ENCODE measurements at places on chromosomes 11 and 22.

GRCh38 chr11:64539239-64539638 is 51.8 kb upstream of the SLC22A12 start:
- DNase-seq: no peak

DNA sequence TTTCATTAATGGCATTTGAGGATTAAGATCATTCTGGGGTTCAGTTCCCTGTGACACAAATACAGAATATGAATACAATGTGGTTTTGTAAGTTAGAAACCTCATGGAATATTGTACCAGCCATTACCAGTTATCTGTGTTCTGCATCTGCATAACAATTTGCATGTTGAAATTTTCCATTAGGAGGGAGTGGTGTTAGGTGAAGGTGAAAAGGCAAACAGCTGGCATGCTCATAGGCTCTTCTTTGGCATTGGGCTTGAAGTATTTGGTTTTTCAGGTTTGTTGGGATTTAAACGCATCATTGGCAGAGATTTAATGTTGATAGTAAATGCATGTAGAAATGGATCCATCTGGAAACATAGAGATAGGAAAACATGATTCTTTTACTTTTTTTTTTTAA is 18.6 kb downstream of the RTN3 start:
- no peak for DNase-seq

DNA sequence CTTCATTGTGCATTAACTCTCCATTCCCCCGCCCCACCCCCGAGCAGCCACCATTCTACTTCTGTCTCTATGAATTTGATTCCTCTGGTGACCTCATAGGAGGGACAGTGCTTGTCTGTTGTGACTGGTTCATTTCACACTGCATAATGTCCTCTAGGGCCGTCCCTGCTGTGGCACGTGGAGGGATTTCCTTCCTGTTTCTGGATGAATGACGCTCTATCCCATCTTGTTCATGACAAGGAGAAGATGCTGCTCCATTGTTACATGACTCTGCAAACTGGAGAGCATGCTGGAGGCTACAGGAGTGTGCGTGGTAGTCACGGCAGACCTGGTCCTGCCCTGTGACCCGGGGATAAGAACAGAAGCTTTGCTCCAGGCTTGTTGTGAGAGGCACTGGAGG is 61.3 kb downstream of the RTL6 start:
- no peak for DNase-seq

DNA sequence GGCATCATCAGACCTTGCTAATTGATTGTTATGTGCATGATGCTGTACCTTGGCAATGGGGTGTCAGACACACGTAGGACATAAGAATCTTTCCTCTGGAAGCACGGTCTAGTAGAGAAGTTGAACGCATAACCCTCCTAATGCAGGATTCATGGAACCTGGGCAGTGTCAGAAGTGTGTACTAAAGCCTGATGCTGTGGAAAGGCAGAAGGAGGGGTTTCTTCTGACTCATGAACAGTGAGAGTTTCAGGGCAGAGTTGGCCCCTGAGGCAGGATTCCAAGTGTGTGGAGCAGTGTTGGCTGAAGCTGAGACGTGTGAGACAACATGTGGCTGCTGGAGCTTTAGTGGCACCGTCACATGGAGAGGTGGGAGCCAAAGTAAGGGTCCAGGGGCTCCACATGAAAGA is 3.5 kb downstream of the PANX1 start:
- DNase-seq: no peak

DNA sequence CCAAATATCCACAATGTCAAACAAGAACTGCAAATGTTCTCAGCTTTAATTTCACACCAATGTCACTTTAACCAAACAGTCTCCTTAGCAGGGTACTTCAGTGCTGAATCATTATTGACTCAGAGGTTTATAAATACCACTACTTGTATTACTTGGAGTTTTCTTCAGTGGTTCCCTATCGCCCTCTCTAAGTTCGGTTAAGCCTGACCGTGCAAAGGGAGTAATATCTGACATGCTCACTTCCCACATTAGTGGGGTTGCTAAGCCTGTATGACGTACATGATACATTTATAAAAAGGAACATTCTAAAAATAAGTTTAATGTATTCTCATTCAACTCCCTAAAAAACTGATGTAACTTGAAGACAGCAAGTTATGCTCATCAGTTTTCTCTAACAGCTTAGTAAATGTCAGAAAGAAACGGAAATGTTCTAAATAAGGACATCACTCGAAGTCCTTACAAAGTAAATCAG is 93.1 kb upstream of the ZC3H12C start:
- DNase-seq: no peak

DNA sequence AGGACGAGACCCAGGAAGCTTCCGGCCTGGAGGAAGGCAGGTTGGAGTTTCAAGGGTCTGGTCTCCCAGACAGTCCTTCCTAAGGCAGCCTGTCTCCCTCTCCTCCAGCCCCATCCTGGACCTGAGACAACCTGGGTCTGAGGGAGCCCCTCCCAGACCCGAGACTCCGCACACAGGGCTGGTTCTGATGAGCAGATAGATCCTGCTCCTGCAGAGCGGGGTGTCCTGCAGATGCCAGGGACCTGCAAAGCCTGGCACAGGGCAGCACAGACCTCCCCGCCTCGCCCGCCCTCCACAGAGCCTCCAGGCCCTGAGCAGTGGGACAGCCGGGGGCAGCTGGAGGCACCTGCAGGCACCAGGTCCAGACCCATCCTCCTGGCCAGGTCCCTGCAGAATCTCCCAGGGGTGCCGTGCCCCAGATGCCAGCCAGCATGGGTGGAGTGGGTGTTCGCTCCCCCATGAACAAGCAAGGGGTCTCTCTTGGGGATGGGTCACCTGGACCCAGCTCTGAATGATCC is 7.8 kb downstream of the PIM3 start:
- no peak for DNase-seq

GRCh38 chr11:132032555-132032954 is 662.1 kb downstream of the NTM start:
- no peak for DNase-seq

DNA sequence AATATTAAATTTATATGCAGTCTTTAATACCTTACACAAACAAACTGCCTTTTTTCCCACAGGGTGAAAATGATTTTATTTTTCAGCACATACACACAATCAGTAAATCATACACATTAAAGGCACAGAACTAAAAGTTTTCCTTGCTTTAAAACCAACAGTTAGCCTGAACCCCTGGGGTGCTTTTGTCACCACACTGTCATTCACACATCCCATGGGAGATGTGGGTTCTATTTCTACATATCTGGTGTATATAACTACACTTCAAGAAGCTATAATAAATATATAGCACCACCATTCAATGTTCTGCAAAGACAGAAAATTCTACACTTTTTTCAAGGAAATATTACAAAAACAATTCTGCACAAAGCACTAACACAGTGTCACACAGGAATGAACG is 197.0 kb downstream of the GUCY1A2 start:
- DNase-seq: no peak

GRCh38 chr11:28729339-28729738 is 621.2 kb downstream of the METTL15 start:
- DNase-seq: no peak

DNA sequence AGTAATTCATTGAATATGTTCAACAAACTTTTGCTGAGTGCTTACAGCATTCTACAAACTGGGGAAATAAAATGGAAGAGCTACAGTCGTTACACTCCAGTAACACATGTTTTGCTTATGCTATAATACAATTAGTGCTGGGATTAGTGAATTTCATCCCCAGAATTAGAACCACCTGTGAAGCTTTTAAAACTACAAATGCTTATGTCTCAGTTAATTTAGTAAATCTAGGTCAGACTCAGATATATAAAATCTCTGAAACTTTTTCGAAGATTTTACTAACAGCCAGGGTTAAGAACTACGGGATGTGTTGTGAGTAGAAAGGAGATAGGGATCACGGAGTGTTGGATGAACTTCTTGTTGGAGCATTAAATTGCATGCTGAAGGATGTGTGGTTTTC is 33.7 kb upstream of the EED start:
- no peak for DNase-seq

- DNase-seq: no peak
Measured at GRCh38 chr11:93700830-93701229, 39.3 kb downstream of the CEP295 start.

GRCh38 chr22:20567993-20568417 is 60.6 kb downstream of the MED15 start:
- DNase-seq: no peak

DNA sequence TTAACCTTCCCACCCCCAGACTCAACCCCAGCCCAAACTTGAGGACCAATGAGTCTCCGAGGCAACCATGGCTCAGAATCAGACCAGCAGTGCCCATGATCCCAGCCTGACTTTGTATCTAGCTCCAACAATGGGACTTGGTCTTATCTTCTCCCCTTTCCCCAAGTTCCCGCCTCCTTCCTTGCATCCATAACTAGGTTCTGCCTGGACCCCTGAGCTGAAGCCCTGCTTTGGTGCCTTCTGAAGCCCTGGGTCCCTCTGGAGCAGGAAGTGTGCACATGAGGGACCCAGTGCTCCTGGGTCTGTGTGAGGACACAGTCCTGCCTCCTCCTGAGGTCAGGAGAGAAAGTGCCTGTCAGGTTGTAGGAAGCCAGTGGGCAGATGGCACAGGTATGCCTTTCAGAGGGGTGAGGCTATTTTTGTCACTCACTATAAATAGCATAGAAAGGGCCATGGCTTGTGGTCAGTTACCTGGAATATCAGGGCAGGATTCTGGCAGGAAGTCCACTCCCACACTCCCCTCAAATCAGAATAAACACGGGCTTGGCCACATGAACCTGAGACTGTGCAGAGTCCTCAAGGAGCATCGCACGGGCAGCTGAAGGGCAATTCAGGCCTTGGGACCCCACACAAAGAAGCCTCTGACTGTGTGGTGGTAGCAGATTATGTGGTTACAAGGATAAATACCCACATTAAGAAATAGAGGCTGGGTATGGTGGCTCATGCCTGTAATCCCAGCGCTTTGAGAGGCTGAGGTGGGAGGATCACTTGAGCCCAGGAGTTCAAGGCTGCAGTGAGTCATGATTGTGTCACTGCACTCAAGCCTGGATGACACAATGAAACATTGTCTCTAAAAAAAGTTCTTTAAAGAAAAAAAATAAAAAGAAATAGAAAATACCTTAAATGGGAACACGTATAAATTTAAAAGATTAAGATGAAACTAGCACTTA is 27.4 kb downstream of the RCN1 start:
- no peak for DNase-seq

- DNase-seq: peak; percentile 56
Measured at GRCh38 chr11:64357904-64358535, 942 bp upstream of the RPS6KA4 start.

GRCh38 chr11:112886434-112887370 is 74.5 kb upstream of the NCAM1 start:
- no peak for DNase-seq

- no peak for DNase-seq
Measured at GRCh38 chr22:40610329-40610850, 26.1 kb downstream of the MRTFA start.

GRCh38 chr11:67535561-67535960 is 12.3 kb upstream of the CABP2 start:
- no peak for DNase-seq

- DNase-seq: no peak
Measured at GRCh38 chr11:86374586-86374985, at the start of gene CCDC81. CCDC81 (plus strand) TSS chr11:86374887; CDS start chr11:86375164, 277 bp downstream.

GRCh38 chr11:105000167-105000566 is 22.8 kb downstream of the CASP5 start:
- no peak for DNase-seq

DNA sequence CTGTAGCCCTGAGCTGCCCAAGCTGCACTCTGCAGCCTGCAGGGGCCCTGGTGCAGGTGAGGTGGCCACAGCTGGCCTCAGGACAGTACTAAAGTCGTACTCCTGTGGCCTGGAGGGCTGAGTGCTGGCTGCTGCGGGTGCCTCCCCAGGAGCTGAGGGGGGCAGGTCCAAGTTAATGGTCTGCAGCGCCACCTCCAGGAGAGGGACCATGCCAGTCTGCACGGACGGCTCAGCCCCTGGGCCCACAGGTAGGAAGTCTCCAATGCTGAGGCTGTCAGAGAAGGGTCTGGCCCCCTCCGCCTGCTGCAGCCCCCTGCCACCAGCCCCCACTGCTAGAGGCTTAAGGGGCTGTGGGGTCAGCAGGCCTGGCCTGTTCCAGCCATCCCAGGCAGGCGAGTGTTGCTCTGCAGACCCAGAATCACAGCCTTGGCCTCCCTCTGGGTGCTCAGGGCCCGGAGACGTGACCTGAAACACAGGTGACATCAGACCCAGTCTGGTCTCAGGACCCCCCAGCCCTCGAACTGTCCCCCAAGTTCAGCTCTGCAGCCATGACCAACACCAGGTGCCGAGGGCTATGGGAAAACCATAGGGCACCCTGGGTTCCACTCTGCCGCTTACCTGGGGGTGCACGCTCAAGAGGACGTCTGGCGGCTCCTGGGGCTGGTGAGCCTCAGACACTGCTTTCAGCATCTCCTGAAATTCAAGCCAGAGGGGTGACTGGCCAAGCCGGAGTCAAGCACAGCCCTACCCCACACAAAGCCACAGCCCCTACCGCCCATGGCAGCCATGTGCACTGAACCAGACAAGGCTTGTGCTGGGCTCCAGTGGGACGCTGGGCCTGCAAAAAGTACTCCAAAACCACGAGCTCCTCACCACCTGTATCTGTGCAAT is 20.8 kb downstream of the SELENOO start:
- DNase-seq: no peak

- DNase-seq: no peak
Measured at GRCh38 chr11:95897731-95898130, 26.2 kb downstream of the MTMR2 start.

GRCh38 chr11:106101819-106102218 is 24.4 kb downstream of the AASDHPPT start:
- no peak for DNase-seq

GRCh38 chr11:128472128-128473089 is 114.9 kb downstream of the ETS1 start:
- peak; percentile 65 for DNase-seq

DNA sequence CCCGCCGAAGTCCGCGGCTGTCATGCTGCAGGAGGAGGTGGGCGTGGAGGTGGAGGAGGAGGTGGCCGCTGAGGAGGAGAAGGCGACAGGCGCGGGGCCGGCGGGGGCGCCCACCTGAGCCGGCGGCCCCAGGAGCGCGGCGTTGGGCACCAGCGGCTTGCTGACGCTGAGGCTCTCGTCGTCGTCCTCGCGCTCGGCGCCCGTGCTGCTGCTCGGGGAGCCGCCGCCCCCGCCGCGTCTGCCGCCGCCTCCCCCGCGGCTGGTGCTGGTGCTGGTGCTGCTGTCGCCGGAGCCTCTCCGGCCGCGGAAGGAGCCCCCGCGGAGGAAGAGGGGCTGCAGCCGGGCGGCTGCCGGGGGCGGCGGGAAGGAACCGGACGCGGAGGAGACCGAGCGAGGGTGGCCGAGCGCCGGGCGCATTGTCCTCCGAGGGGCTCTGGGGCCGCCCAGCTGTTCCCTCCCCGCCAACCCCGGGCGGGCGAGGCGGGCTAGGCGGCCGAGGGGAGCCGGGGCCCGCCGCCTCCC is 388 bp downstream of the TMEM121B start:
- DNase-seq: no peak

DNA sequence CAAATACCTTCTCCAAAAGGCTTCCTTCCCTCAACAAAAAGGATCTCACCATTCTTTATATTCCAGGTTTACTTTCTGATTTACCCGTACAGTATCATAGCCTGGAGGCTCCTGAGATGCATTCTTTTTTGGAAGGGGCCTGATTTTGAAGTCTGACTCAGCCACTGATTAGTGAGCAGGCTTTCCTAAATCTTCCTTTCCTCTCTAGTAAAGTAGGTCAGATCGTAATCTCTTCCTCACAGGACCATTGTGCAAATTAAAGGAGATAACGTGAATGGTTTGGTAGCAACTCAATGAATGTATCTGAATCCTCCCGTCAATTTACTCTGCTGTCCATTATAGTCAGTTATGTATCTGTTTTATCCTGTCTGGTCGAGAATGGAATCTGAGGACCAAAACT is 227.7 kb upstream of the ANO5 start:
- DNase-seq: no peak

All from CD4-positive, alpha-beta T cell treated with Interleukin-2 at 100 ng/mL for 4 hours (primary cell).